ENCODE measurements at places on chromosomes 13 and 19.

DNA sequence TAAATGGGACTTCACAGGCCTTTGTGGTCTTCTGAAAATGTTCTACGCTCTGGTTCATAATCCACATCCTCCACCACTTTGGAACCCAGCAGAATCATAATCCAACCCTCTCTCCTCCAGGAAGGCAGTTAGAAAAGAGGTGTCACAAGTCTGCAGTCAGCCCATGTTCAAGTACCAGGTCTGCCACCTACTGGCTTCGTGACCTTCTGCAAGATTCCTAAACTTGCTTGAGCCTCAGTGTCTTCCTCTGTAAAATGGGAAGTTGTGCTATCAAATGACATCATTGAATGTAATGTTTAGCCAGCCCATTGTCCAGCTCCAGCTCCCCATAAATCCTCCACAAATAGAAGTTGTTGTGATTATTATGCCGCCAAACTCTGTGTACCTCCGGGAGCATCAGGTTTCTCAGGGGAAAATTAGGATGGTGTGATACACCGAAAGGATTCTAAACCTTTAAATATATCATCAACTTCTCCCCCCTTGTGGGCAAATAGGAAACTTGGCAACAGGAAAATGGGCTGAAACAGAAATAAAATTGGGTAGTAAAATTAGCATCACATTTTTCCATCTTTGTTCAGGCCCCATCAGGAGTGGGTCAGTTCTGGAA is 109.7 kb downstream of the NUFIP1 start:
- DNase-seq, result no peak

DNA sequence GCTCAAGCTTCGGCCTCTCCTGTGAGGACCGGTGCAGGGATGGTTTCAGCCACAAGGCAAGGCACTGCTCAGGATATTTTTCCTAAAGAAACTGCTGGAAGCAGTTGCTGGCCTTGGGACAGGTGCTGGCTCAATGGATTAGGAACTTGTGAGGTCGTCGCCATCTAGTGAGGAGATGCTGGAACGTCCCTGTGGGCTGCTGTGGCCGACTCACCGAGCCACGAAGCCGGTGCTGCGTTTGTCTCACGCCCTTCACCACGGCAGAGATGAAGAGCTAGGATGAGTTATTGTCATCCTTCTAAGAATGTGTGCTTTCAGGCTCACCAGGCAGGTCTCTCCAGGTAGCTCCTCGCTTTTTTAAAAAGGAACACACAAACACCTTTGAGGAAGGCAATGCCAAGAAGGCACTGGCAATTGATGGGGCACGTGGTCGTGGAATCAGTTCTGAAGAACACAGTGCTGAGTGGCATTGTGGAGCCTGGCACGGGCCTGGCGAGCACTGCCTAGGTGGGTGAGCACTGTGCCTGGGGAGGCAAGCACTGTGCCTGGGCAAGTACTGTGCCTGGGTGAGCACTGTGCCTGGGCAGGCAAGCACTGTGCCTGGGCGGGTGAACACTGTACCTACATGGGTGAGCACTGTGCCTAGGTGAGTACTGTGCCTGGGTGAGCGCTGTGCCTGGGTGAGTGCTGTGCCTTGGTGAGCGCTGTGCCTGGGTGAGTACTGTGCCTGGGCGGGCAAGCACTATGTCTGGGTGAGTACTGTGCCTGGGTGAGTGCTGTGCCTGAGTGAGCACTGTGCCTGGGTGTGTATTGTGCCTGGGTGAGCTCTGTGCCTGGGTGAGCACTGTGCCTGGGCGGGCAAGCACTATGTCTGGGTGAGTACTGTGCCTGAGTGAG is 140.4 kb downstream of the TEX29 start:
- no peak for DNase-seq

- DNase-seq, result no peak
Observed at GRCh38 chr13:110236831-110237261, 70.1 kb downstream of the COL4A1 start.

DNA sequence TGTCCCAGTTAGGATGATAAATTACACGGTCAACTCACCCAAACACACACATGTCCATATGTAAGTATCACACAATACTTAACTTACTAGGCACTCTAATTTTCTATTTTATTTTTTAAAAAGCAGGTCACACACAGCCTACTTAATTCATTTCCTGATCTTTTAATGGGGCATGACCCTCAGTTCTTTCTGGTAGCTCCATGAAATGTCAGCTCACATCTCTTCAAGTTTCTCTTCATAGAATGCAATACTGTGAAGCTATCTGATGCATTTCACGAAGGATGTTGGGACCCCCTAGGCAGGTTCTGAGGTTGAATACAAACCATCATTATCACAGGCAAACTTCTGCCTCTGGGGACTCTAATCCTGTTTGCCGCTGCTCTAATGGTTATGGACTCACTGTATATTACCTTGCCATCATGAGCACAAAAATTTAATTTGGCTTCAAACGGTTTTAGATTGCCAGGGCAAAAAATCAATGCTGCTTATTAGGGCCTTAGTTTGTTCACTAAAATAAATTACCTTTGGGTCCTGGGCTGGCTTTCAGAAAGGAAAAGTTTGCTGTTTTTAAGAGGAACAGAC is 16.1 kb upstream of the DHRS12 start:
- DNase-seq, result no peak

DNA sequence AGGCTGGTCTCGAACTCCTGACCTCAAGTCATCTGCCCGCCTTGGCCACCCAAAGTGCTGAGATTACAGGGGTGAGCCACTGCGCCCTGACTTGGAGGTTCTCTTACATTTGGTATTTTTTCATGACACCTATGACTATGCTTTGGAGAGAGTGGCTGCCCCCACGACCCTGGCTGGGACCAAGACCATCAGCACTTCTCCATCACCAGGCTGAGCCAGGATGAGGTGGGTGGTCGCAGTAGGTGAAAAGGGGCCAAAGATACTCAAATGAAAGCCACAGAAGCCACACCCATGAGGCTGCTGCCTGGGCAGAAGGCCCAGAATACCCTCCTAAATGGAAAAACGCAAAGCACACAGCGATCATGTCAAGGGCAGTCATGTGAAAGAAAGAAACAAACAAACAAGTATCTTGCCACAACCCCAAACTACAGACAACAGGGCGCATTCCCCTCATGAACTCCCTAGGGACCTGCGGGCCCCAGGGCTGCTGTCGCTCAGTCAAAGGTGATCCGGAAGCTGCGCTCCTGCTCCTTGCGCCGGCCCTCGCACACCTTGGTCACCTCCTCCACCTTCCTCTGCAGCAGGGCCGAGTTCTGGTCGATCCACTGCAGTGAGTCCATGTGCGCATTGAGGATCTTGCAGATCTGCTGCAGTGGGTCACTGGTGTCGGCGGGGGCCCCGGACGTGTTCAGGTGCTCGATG is 11.2 kb upstream of the IL4I1 start:
- no peak for DNase-seq

DNA sequence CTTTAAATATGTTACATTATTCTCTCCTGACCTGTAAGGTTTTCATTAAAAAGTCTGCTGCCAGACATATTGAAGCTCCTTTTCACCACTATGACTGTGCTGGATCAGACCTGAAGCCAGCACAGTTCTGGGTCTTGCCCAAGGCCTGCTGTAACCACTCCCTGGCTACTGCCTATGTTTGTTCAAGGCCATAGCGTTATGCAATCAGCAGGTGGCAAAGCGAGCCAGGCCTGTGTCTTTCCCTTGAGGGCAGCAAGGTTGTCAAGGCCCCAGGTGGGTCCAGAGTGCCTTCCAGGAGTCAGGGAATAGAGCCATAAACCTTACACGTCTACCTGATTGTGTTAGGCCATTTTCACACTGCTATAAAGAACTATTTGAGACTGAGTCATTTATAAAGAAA is 496.8 kb upstream of the PCDH9 start:
- DNase-seq, result no peak

DNA sequence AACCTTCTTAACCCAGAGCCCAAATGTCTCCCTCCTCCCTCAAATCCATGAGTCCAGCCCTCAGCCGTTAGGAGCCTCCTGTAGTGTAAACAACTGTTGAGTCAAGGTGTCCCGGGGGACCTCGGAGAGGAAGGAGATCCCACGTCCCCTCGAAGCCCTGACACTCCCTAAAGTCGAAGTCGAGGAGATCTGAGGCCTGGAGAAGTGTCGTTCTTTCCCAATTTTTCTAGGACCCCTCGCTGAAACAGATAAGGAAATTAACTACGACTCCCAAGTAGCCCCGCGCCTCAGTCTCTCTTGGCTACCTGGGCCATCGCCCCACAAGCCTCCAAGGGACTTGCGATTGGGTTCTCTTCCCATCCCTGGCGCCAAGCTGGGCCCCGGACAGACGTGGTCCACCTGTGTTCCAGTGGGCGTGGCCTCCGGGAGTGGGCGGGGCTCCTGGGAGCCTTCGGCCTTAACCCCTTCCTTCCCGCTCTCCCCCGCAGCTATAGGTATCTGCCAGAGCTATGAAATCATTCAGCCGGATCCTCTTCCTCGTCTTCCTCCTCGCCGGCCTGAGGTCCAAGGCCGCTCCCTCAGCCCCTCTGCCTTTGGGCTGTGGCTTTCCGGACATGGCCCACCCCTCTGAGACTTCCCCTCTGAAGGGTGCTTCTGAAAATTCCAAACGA is 869 bp downstream of the GFY start:
- DNase-seq, result no peak

DNA sequence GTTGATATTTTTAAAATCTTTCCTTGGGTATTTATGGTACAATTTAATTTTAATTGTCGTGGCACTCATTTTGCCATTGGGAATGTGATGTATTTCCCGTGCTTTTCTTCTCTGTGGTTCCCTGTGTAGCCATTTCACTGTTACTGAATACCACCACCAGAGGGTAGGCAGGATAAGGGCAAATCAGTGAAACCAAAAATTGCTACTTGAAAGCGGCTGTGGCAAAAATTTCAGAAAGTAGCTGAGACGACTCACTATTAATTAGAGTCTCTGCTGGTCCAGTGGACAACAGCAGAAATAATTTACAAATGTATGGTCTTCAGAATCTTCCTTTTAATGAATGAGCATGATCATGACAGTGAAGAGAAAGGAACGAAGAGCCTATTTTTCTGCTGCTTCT is 34.4 kb upstream of the MIR17HG start:
- DNase-seq, result no peak

- DNase-seq, result no peak
Observed at GRCh38 chr13:24684600-24684998, 4.4 kb downstream of the ATP12A start.

GRCh38 chr19:56133858-56134653 is 7.0 kb upstream of the ZNF444 start:
- DNase-seq, result no peak

- peak; percentile 28 for DNase-seq
Observed at GRCh38 chr19:3047496-3048189, 14.7 kb downstream of the TLE5 start.

- DNase-seq, result no peak
Observed at GRCh38 chr13:40221460-40222201, 444.8 kb downstream of the FOXO1 start.

- DNase-seq, result no peak
Observed at GRCh38 chr19:34193876-34194275, 21.6 kb downstream of the LSM14A start.

DNA sequence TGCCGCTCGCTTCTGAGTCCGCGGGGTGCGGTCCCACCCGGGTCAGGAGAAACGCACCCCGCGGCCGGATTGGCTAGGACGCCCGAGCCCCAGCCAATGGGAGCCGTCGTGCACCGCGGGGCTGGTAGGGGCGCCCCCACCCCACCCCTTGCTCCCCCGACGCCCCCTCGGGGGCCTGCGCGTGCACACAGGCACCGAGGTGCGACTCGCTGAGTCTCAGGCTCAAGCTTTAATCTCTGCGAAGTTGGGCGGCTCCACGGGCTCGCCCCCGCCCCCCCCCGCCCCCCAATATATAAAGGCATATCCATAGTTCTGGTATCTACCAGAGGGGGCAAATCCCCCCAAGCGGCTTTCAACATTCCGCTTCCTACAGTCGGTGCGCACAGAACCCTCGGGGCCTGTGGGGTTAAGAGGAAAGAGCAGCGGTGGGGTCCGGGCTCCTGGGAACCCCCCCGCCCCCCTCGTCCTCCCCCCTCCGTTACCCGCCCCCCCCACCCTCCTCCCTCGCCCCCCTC is at the start of gene COX6B2:
COX6B2 (minus strand) TSS at position 22 of the 515 bp plus-strand sequence. CDS start 198 bp downstream, outside the sequence.
- no peak for DNase-seq

DNA sequence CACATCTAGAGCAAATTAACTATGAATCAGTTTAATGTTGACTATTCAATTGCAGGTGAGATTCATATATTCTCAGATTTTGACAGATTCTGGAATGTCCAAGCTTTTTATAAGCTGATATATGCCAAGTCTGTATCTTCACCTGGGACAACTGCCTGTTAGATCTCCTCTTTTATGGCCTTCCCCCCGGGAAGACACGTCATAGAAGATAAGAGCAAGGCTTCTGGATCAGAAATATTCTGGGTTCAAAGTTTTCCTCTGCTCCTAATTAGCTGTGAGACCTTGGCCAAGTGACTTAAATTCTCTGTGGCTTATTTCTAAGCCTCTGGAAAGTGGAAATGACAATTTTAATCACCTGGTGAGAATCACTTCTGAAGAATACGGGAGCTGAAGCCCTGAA is 187.5 kb downstream of the OXGR1 start:
- no peak for DNase-seq

- no peak for DNase-seq
Observed at GRCh38 chr13:97542102-97542685, 108.2 kb downstream of the RAP2A start.

DNA sequence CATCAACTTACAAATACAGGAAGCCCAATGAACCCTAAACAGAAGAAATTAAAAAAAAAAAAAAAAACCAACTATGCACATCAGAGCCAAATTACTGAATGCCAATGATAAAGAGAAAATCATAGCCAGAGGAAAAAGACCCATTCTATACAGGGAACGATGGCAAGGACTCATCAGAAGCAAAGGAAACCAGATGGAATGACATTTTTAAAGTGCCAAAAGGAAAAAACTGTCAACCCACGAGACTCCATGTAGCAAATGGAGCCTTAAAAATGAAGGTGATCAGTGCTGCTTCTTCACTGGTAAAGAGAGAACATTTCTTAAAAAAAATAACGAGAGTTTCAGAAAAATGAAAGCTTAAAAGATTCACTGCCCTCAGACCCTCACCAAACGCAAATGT is 18.3 kb downstream of the PCID2 start:
- DNase-seq, result no peak

DNA sequence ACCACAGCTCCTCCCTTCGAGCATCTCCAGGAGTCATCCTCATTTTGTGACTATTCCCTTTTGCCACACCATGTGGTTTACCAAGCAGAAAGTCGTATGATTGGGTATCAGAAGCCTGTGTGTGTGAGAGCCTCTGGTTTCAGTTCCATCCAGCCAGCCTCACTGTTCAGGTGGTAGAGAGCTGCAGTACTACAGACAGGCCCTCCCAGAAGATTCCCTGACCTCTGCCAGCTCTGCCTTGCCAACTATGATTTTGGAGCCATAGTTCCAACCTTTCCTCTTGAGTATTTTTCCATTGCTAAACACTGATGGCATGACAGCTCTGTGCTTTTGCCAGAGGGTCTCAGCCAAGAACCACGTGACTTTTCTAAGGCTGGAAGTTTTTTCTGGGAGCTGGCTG is 82.5 kb downstream of the DHRS12 start:
- no peak for DNase-seq

- no peak for DNase-seq
Observed at GRCh38 chr13:78131811-78132210, 213.2 kb upstream of the EDNRB start.

DNA sequence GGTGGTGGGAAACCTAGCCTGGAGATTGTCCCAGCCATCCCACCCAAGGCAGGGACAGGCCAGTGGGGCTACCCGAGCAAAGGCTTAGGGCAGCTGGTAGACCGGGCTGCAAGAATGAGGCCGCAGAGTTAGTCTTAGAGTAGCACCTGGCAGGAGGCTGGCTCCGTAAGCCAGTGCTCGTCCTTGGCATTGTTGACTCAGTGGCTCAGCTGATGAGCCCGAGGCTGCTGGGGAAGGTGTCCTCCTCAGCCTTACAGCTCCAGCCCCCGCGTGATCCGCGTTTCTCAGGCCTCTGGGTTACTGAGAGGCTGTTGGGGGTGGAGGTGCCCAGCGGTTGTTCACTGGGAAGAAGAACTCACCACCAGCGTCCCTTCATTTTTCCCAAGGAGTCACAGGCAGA is 24.7 kb downstream of the PPP1R37 start:
- DNase-seq, result no peak

Data from stimulated activated CD4-positive, alpha-beta T cell treated with anti-CD3 and anti-CD28 coated beads, Interleukin-1b, Interleukin-23, amount 100 ng/mL, for 1 hour (primary cell).